AG09319 (cell line): ENCODE measurements at places on chromosomes 12 and 14.
A peak's percentile ranks its signal among the peaks of the same experiment; 100 is the strongest.

- peak; percentile 15 for DNase-seq
Measured at GRCh38 chr14:86038387-86039042, 508.6 kb downstream of the FLRT2 start.

GRCh38 chr12:124709722-124710687 lies 142.6 kb upstream of the NCOR2 start:
- DNase-seq: no peak

GRCh38 chr14:102508774-102509745 lies 516 bp downstream of the ANKRD9 start:
- no peak for DNase-seq

DNA sequence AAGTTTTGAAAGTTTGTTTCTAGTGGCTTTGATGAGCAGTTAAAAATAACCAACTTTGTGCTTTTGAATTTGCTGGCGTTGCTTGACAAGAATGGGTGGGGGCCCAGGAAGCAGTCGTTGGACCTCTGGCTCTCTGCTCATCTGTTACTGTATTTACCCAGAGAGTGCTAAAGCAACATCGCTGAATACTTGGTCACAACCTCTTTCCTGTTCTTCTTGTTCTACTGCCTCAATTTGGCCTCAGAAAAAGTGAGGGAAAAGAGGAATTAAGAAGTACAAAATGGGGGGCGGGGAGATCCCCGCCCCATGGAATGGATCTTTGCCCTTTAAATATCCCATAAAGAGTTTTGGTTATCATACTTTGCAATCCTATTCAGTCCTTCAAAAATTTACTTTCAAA lies 221.5 kb upstream of the G2E3 start:
- no peak for DNase-seq

- DNase-seq: no peak
Measured at GRCh38 chr12:105569886-105570285, 239.4 kb downstream of the C12orf75 start.

GRCh38 chr14:76759589-76759988 lies 1.7 kb upstream of the VASH1 start:
- DNase-seq: no peak

GRCh38 chr12:14171106-14171505 lies 189.7 kb upstream of the GRIN2B start:
- no peak for DNase-seq

DNA sequence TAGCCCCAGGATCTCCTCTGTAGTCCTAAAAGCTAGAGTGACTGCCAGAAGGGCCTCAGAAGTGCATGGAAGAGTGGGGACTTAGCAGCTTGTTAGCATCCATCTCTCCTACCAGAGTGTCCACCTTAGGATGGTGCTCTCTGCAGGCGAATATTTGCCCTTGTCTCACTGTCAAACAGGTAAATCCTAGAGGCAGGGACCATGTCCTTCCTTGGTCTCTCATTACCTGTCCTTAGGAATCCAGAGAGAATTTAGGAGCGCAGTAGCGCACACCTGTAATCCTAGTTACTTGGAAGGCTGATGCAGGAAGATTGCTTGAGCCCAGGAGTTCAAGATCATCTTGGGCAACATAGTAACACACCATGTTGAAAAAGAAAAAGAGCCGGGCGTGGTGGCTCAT lies 21.4 kb downstream of the AGAP2 start:
- DNase-seq: no peak

- DNase-seq: peak; percentile 64
Measured at GRCh38 chr14:75648066-75648838, 12.4 kb downstream of the ERG28 start.

DNA sequence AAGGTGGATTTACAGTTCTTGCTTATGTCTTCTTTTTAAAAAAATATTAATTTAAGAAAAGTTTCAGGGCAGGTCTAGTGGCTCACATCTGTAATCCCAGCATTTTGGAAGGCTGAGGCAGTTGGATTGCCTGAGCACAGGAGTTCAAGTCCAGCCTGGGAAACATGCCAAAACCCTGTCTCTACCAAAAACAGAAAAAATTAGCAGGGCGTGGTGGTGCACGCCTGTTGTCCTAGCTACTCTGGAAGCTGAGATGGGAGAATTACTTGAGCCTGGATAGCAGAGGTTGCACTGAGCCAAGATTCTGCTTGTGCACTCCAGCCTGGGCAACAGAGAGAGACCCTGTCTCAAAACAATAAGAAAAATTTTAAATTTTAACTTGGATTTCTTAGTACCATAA lies 5.4 kb upstream of the TAS2R46 start:
- peak; percentile 16 for DNase-seq
